COR-L47 (cell line): ENCODE measurements at places on chromosomes 4 and X.

GRCh38 chrX:39766085-39766726, 331.6 kb downstream of the BCOR start:
- DNase-seq, result no peak

DNA sequence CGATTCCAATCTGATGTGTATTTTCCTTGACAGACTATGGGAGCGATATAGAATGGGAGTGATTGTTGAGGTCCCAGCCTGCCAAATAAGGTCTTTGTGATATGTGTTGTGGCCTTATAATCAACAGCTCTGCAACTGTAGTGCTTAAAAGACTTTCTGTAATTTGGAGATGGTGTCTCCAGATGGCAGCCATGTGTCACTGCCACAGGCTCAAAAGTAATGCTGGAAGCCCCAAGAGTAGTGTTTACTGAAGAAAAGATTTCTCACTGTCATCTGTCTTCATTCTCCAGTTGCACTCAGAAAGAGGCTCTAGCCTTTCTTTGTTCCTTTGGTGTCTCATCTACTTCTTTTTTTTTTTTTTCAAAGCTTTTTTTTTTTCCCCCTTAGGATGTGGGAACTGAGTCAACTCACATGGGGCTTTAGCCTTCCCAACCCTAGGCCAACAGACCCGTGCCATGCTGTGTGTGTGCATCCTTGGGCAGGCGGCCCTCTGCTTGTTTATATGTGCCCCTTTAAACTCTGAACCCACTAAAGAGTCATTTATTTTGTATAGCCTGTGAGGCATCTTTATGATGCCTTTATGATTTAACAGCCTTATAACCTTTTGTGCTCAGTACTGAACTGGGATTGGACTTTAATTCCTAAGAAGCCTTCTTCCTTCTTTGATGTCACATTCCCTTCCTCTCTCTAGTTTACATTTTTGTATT, 15.6 kb downstream of the SRPX2 start:
- no peak for DNase-seq

DNA sequence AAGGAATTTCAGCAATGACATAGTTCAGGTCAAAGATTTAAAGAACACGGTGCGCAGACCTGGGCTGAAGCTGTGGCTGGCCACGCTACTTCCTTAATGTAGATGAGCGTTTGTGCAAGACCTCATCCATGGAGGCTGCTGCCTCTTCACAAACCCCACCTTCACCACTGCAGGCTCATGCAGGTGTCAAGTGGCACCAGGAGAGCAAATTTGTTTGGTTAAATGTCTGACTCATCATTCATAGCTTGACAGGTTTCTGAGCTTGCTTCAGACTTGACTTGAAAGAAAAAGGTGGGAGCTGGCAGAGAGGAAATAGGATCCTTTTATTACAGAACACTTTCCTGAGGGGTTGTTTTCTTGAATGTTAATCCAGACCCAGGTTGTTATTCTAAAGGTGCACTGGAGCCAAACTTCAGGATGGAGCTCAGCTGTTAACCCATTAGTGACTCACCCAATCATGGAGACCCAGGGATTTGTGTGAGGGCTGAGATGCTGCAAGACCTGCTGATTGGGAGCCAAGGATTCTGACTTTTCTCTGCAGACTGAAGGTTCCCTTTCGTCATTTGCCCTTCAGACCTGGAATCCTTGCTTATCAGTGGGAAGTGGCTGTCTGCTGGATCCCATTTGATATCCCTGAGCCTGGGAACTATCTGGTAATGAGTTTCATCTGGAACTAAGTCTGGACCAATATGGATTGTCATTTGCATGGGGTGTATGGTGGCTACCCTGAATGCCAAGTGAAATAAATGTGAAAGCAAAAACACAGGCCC, 315.3 kb downstream of the PTTG2 start:
- DNase-seq, result no peak

- DNase-seq, result no peak
Measured at GRCh38 chr4:59945277-59945676, 1254.8 kb upstream of the ADGRL3 start.

GRCh38 chr4:180788729-180789128, 1454.5 kb upstream of the TENM3 start:
- DNase-seq, result no peak

- no peak for DNase-seq
Measured at GRCh38 chr4:142559986-142560385, 286.1 kb downstream of the INPP4B start.

GRCh38 chr4:101009471-101009870, 337.9 kb downstream of the PPP3CA start:
- no peak for DNase-seq

DNA sequence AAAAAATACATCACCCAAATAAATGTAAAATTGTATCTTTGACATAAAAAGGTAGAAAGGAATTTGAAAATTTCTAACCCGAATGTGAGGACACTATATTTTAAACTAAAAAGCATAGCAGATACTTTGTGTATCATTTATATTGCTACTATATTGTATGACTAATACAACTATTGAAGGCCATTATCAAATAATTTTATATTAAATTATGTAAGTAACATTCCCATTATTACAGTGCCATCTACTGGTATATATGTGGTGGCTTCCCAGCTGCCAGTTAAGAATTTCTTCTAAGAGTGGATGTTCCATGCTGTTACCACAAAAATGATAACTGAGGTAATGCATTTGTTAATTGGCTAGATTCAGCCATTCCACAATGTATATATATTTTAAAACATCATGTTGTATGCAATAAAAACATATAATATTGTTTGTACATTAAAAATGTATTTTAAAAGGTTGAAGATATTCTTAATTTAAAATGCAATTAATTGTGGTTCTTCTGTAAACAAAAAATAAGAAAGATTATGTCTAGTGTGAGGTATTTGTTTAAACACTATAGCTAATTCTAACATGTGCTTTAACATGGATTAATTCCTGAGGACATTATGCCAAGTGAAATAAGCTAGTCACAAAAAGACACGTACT, 65.3 kb downstream of the EGF start:
- peak; percentile 39 for DNase-seq

DNA sequence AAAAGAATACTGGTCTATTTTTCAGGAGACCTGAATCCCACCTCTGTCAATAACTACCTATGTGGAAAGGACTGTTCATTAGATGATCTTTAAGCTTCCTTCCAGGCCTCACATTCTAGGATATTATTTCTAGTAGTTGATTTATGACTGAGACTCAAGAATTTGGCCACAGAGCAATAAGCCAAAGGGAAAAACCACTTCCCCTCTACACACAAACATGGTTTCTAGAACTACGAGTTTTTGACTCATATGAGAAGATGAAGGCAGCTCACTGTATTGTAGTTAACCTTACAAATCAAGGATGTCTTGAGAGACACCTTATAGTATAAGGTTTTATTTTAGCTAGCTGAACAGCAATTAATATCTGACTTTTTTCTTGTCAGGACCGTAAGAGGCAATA, 36.9 kb upstream of the GDPD2 start:
- no peak for DNase-seq

DNA sequence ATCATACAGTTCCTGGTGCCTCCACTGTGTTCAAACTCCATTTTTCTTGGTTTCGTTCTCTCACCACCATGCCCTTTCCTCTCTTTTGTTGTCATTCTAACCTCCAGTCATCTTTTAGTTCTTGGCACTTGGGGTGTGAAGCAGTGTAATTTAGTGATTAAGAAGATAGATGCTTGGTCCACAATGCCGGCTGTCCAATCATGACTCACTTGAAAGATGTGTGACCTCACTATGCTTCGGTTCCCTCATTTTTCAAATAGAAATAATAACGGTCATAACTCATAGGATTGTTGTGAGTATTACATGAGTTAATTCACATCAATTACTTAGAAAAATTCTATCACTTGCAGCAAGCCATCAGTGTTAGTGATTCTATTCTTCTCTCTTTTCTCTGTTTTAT, 327.8 kb downstream of the ADGRL3 start:
- DNase-seq, result no peak

DNA sequence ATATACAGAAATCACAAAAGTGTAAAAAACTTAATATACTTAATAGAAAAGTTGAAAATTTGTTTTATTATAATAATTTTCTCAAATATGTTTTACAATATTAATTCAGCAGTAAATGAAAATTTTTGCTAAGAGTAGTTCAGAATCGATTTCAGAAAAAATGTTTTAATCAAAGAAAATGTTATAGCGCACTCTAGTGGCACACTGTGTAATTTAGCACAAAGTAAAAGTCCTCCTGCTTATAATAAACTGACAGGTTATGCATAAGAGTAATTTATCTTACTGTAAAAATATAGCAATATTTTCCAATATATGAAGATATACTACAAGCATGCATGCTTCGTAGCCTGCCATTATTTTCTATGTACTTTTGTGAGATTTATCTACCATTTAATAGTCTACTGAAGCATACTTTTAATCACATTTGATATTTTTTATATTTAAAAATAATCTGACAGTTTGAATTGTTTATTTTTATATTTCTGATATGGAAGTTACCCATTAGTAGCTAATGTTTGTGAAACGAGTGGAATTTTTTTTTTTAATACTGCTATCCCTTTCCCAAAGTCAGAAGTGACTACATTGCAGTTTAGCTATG, 217.9 kb upstream of the KLHL4 start:
- peak; percentile 16 for DNase-seq

- DNase-seq, result no peak
Measured at GRCh38 chrX:118062048-118062789, 54.4 kb downstream of the KLHL13 start.

DNA sequence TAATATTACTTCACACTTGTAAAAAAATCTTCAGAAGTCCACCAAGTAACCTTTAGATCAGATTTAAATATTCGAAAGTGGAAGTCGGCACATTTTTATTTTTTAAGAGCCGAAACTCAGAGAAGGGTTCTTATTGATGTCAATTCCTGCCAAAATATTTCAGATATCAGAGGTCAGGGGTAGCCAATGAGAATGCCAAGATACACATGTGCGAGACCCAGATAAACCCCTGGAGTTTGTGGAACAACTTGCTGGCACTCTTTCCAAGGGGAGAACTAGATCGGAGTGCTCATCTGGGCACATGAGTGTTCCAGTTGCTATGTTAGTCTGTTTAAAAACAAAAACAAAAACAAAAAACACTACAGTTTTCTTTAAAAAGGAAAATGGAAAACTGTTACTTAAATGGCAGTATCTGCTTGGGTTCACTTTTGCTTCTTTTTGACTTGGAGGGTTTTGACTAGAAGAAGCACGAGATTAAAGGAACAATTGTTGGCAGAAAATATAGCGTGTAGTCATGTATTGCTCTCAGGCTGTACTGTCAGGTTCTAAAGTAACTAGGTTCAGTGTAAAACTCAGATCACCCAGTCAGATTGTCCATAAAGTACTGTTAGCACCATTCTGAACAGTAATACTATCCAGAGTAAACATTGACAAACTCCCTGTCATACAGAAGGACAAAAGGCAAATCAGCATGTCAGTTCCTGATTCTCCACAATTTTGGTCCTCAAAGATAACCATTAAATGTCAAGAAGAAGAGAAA, 188.0 kb upstream of the PACRGL start:
- DNase-seq, result peak; percentile 49

DNA sequence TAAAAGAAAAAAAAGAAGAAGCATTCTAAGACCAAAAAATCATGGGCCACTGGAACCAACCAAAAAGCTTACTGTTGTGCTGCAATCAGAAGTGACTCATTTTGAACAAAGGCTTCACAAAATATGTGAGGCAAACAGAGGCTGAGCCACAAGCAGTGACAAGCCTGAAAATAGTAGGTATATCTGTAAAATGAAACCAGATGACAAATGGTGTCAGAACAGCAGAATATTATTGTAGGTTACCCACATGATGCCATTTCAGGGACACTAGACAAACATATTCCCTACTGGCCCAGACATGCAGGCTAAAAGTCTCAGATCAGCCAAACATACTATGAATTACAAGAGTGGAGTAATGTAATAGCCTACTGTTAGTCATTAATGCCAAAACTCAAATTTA, 1301.8 kb upstream of the DIAPH2 start:
- DNase-seq, result no peak

GRCh38 chrX:34880656-34881055, 61.9 kb upstream of the FAM47B start:
- no peak for DNase-seq

GRCh38 chr4:106746451-106746850, 289.7 kb downstream of the DKK2 start:
- DNase-seq, result no peak

DNA sequence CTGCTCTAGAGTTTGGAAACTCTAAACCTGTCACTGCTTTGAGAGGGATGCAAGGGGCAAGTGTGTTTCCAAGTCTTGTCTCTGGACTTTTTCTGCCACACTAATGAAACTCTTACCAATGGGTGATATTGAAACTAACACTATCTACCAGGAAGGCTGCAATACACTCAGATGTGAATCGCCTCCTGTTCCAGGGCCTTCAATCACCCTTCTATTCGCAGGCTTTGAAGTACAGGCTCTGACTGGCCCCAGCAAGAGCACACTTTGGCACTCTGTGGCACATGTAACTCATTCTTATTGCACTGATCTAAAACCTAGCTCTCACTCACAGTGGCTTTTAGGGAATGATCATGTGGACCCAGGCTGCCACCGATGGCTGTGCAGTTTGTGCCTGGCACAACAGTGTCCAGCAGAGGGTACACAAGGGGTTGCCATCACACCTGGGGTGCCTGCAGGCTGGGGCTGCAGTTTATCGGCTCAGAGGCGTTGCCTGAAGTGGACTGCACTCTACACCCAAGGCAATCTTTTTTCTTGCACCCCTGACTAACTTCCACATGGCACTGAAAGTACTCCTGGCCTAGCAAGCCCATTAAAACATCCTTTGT, 210.8 kb downstream of the MGST2 start:
- peak; percentile 7 for DNase-seq

- no peak for DNase-seq
Measured at GRCh38 chrX:150377005-150377404, 13.9 kb downstream of the MAMLD1 start.

DNA sequence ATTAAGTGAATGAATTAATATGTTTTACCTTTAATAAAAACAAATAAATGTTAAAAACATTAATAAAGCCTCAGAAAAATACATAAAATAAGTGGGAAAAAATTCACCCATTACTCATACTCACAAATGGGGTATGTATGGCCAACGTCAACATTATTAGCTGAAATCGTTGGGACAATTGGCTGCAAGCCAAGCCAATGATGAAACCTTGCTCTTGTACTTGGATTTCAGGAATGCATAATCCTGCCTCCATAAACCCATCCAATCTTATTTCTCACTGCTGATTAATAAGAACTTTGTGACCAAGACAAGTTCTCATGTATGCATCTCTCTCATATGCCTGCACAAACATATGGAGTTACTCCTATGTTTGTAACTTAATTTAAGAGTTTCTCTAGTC, 35.3 kb upstream of the ADAMTS3 start:
- DNase-seq, result no peak

DNA sequence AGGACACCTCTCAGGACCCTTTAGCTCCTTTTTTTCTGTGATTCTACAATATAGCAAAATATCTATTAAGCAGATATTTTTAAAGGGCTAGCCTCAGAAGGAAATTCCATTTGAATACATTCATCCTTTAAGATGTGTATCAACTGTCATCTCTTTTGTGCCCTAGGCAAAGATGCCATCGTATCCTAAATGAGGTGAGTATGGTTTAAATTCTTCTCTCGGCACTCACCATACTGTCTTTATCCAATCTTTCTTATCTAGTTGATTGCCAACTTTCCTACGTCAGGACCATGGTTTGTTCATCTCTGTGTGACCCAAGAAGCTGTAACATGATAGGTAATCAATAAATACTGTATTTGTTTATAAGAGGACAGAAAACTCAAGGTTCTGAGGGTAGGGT, 176.0 kb downstream of the LDB2 start:
- DNase-seq, result no peak
